ENCODE measurements at places on chromosomes 4 and X.
A peak's percentile ranks its signal among the peaks of the same experiment; 100 is the strongest.

GRCh38 chr4:110104661-110105060 is 93.8 kb downstream of the ELOVL6 start:
- DNase-seq = no peak

DNA sequence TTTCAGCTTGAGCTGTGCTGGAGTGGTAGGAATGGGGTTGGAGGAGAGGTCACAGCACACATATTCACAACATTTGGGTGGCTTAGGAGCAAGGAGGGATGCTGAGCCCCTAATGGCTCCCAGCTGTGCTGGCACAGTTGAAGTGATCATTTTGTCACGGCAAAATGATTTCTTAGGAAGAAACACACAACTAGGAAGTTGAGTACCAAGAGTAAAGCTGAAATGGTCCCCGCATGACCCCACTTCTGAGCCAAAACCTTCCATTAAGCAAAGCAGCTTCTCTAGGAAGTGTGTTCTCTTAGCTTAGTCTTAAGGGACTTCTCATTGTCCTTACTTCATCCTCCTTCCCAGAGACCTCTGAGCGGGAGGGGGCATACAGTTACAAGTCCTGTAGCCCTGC is 12.6 kb downstream of the CAPN6 start:
- DNase-seq = no peak

- DNase-seq = peak; percentile 43
Observed at GRCh38 chrX:13082206-13083065, 38.0 kb upstream of the FAM9C start.

DNA sequence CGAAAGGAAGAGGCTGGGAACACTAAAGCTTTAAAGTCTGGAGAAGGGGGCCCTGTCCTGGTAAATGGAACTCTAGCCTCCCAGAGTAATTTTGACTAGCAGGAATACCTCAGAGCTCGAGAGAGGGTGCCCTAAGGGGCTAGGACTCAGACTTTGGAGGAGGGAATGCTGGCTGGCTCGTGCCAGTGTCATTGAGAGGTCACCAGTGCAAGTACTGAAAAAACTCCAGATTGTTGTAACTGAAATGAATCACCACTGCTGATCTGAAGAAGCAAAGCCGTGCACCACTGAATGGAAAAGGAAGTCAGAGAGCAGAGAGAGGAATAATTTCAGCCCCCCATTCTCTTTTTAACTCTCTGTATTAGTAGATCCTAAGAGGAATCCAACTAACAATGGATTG is 690.2 kb downstream of the FAT4 start:
- DNase-seq = peak; percentile 60

DNA sequence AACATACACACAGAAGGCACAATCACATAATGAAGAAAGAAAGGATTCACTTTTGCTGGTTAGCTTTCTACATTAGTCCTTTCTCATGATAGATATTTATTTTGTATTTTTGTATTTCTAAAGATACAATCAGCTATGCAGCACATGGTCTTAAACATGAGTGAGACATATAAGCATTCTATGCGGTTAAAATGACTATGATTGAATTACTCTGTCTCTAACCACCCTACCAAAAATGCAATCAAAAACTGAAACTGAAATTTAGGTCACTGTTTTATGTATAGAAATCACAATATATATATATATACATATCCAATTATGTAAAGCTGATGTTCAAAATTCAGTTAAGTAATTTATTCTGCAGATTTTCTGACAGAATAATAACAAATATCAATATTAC is 21.9 kb downstream of the CXXC4 start:
- DNase-seq = no peak

DNA sequence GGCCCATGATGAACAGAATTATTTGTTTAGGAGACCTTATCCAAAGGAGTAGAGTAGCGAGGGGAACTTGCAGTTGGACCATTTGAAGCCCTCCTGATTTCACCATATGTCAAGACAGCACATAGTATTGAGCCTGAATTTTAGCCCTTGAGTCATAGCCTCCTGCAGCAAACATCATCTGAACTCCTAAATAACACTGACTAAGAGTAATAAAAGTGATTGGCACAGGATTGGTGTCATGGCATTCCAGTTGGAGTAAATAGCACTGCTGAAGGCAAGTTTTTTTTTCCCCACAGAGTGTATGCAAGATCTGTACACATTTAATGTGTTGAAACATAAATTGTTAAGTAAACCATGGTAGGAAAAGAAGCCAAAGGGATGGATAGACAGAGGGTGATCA is 89.0 kb downstream of the COMMD8 start:
- DNase-seq = peak; percentile 74

DNA sequence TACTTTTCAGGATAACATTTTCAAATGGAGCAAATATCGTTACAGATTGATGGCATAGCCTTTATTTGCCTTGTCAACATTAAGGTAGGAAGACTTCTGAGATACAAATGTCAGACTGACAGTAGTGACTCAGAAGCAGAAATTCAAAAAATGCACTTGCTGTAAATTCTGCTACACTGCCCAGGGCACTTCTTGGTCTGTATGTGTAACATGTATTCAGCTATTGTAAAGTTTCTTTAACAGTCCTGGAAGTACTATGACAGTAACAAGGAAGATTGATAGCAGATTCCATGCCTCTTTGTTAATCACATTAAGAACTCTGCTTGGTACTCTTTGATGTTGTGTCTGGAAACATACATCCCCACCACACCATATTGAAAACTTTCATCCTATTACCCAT is 69.6 kb upstream of the PCDH18 start:
- DNase-seq = peak; percentile 28

DNA sequence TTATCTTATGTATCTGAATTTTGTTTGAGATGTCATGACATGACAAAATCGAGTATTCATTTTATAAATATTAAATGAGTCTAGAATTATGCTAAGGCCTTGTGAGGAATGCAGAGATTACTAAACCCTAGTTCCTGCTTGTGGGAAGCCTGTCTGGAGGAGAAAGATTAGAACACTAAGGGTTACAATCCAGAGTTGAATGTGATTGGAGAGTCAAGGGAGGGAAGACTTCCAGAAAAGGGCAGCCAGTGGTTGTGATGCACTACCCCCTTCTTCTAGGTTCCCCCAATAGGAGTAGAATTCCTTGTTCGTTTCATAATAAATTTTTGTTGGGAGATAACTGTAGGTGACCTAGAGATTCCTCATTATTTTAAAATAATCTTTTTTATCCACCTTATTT is 141.1 kb downstream of the AFF1 start:
- no peak for DNase-seq

- no peak for DNase-seq
Observed at GRCh38 chr4:52728691-52729240, 22.5 kb downstream of the ERVMER34-1 start.

DNA sequence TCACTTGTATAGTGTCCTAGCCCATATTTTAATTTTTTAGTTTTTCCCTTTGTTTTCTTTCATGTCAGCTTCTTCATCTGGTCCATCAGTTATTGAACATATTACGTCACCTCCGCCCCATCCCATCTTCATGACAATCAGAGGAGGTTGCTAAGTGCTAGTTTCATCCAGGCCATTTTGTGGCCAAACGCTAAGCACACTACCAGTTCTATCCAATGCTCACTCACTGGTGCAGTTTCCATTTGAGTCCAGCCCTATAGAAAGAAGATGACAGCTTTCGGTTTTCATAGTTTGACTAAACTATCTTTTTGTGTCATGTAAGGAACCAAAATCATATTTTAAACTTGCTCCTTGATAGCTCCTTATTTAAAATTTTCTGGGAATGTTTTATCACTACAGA is 304.2 kb downstream of the TENM3 start:
- DNase-seq = no peak

DNA sequence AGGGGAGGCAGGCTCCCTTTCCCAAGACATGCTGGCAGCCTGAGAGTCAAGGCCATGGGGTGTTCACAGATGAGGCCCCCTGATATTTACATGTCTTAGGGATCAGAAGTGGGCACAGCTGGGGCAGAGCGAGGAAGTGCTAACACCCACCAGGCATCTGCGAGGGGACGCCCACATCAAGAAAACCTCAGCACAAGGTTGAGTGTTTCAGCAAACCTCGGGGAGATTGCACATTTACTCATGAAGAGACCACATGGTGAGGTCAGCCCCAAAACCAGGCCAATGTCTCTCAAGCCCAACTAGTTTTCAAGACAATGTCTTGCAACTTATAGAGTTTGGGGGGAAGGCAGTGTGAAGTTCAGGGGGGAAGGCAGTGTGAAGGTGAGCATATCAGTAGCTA is 55.2 kb downstream of the CLNK start:
- no peak for DNase-seq

- peak; percentile 66 for DNase-seq
Observed at GRCh38 chr4:4614925-4615678, 73.3 kb upstream of the STX18 start.

DNA sequence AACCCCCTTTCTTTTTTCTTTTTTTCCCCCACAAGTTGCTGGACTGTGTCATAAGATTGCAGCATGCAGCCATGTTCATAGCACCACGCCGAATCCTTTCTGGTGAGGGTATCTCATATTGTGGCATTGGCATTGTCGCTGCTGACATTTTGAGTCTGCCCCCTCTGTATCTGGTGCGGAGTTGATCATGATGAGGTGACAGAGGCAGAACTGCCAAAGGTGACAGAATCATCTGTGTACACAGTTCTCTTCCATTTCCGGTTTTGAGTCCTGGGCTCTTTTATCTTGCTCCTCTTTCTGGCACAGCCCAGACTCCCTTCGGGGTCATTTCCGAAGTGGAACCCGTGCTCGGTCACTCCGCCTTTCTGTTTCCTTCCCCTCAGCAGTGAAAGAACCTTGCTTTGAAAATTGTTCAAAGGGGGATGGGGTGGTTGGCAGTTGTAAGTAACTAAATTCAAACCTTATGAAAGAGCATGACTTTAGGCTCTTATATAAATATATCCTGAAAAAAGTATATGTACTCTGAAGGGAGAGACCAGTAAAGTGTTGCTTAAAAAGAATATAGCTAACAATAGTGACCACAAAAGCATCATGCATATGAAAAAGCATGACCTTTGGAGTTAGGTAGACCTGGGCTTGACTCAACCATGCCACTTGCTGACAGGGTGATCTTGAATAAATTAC is 55.0 kb upstream of the BMP2K start:
- DNase-seq = no peak

GRCh38 chr4:152028131-152028530 is 267.3 kb upstream of the GATB start:
- no peak for DNase-seq

DNA sequence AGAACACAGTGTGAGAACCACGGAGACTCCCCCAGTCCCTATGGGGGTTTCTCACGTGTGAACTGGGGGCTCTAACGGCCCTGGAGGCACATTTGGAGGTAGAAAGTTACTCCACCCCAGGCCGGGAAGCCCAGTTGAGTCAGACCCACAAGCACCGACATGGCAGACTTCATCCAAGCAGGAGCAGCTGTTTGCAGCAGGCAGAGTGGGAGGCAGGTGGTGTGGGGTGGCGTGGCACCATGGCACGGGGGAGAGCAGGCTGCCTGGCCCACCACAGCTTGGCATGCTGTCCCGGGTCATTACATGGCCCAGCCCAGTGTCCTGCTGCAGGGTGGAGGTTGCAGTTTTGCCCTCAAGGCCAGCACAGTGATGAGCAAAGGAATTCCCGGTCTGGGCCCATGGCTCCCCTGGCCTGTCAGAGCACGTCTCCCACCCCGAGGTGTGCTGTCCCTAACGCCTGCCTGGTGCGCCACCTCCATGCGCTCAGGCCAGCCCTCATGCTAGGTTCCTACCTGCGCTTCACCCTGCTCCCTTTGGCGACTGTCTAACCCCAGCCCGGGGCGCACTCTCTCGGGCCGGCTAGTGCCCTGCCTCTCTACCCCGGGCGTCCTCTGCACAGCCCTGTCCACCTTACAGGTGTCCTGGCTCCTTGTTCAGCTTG is 90.6 kb upstream of the AFAP1 start:
- no peak for DNase-seq

DNA sequence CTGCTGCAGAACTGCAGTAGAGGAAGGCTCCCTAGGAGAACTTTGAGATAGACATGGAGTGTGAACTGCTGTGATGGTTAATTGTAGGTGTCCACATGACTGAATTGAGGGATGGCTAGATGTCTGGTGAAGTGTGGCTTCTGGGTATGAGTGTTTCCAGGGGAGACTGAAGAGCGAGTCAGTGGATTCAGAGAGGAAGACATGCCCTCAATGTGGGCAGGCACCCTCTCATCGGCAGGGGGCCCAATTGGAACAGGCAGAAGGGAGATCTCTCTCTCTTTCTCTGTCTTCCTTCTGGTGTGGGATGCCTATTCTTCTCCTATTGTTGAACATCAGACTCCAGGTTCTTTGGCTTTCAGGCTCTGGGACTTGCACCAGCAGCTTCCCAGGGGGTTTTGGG is 304.7 kb upstream of the GATB start:
- no peak for DNase-seq

- DNase-seq = no peak
Observed at GRCh38 chr4:21380861-21381260, 567.7 kb downstream of the KCNIP4 start.

DNA sequence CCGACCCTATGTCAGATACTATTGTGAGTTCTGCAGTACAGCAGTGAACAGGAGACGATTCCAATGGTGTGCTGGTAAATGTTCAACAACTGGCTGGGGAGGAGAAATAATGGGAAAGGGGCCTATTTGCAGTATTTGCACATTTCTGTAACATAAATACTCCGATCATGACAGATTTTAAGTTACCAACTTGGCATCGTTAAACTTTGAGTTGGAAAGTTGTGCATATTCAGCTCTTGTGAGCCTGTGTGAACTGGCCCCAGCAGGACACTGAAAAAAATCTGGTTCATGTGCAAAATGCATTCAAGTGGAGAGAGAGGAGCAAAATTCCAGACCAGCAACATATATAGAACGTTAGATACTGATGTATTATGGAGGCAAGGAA is 175.0 kb downstream of the MAPK10 start:
- no peak for DNase-seq

DNA sequence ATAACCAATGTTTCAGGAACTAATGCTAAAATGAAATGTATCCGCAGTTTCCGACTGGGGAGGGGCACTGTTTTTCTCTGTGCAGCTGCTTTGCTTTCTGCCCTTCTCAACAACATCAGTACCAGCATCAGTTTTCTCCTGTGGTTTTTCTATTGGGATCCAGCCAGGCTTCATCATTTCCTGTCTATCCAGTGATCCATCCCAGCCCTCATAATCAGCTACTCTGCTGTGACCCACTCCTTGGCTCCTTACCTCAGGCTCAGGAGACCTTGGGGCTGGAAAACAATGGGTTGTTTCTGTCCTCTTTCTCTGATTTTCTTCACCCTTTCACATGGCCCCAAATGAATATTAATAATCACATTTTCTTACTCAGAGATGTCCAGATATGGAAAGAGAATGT is 222.2 kb upstream of the DKK2 start:
- peak; percentile 70 for DNase-seq

GRCh38 chr4:144820011-144820727 is 174.2 kb downstream of the HHIP start:
- peak; percentile 11 for DNase-seq

GRCh38 chr4:48081196-48081595 is 52.9 kb downstream of the TXK start:
- DNase-seq = peak; percentile 4

DNA sequence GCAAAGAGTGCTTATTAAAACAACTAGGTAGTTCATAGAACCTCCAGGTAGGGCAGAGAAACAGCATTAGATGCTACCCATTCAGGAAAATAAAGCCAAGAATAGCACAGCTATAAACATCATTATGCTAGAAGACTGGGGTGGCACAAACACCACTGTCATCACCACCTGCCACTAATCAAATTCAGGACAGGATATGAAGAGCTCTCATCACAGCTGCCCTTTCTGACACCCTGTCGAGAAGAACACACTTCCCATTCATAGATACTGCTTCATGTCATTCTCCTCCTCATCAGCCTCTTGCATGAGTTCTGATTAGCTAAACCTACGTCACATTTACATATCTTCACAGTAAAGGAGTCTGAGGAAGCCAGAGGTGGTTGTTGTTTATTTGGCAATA is 692.3 kb upstream of the HS3ST1 start:
- DNase-seq = no peak

- no peak for DNase-seq
Observed at GRCh38 chr4:2484185-2484584, 15.3 kb downstream of the RNF4 start.

All from IMR-90 (cell line).